ENCODE measurements at places on chromosomes 13 and 19. TPM values are rescaled to one million over a fixed set of nuclear protein-coding genes. Genes with fewer than 3 reads are reported as not detected.

The CKM gene
- total RNA-seq, result not detected

The COL4A2 gene
- 112 TPM for total RNA-seq

The LRRC63 gene
- 1.5 TPM for total RNA-seq

The ALOX5AP gene
- not detected for total RNA-seq

The LGI4 gene
- total RNA-seq, result 0.33 TPM

The RHPN2 gene
- total RNA-seq, result 2.8 TPM

The RASL11A gene
- 1.5 TPM for total RNA-seq

The TEX29 gene
- total RNA-seq, result not detected

The MAP4K1 gene
- 0.33 TPM for total RNA-seq

The ONECUT3 gene
- total RNA-seq, result not detected

The GRK1 gene
- not detected for total RNA-seq

The KANK3 gene
- under 0.01 TPM for total RNA-seq

The CFAP97D2 gene
- total RNA-seq, result not detected

The CEACAM6 gene
- not detected for total RNA-seq

The CGB7 gene
- 0.34 TPM for total RNA-seq

The FFAR3 gene
- total RNA-seq, result not detected

The TSC22D1 gene
- 63.1 TPM for total RNA-seq

The RDH8 gene
- 10.6 TPM for total RNA-seq

The LHB gene
- not detected for total RNA-seq

The PDE4A gene
- 5.3 TPM for total RNA-seq

The UBL3 gene
- 112 TPM for total RNA-seq

The KCTD4 gene
- under 0.01 TPM for total RNA-seq

The SIGLEC6 gene
- total RNA-seq, result not detected

The PRSS57 gene
- 0.15 TPM for total RNA-seq

The ATP4B gene
- not detected for total RNA-seq

The CILP2 gene
- 0.33 TPM for total RNA-seq

The PRR22 gene
- 1.5 TPM for total RNA-seq

The ZNF726 gene
- 4.0 TPM for total RNA-seq

The PRTN3 gene
- total RNA-seq, result not detected

The IL11 gene
- 1.0 TPM for total RNA-seq

The TUBB4A gene
- total RNA-seq, result 32.0 TPM

The POMP gene
- total RNA-seq, result 117 TPM

The NCR1 gene
- total RNA-seq, result not detected

The FPR1 gene
- 0.34 TPM for total RNA-seq

The GJA3 gene
- 4.7 TPM for total RNA-seq

The TMEM255B gene
- under 0.01 TPM for total RNA-seq

The KLK6 gene
- total RNA-seq, result not detected

The NCCRP1 gene
- total RNA-seq, result not detected

The ZNF729 gene
- not detected for total RNA-seq

The CBARP gene
- 2.4 TPM for total RNA-seq

The AKT1S1 gene
- total RNA-seq, result 10.0 TPM

The OR7A5 gene
- 2.9 TPM for total RNA-seq

The WDR88 gene
- total RNA-seq, result not detected

The TNNI3 gene
- 1.00 TPM for total RNA-seq

The SLC25A41 gene
- not detected for total RNA-seq

The DAPK3 gene
- 92.2 TPM for total RNA-seq

The MEDAG gene
- 0.73 TPM for total RNA-seq

The SYT3 gene
- total RNA-seq, result 0.31 TPM

The ZNF574 gene
- total RNA-seq, result 16.9 TPM

The CCDC169 gene
- 3.7 TPM for total RNA-seq

The ANGPTL4 gene
- 0.33 TPM for total RNA-seq

The WTIP gene
- 9.3 TPM for total RNA-seq

The CEACAM16 gene
- not detected for total RNA-seq

The NAPSA gene
- 0.36 TPM for total RNA-seq

The EDNRB gene
- total RNA-seq, result 398 TPM

The FAAP24 gene
- 5.7 TPM for total RNA-seq

The GARIN5A gene
- 0.31 TPM for total RNA-seq

The SNAPC2 gene
- 19.3 TPM for total RNA-seq
